ENCODE measurements at places on chromosomes 1 and 21.

DNA sequence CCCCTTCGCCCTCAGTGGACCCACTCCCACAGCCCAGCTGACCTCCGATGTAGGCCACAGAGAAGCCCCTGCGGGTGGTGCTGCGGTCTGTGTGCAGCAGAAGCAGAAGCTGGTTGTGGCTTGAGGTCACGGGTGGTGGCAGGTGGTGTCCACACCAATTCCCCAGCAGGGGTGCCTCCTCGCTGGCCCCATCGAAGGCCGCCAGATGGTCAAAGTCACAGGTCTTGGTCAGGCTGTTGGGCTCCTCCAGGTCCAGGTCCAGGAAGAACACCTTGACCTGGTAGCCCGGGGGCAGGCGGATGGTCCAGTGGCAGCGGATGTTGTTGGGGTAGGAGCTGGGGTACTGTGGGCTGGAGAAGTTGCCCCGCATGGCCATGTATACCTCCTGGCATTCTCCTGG lies 13.1 kb downstream of the CDCP2 start:
- no peak for DNase-seq

DNA sequence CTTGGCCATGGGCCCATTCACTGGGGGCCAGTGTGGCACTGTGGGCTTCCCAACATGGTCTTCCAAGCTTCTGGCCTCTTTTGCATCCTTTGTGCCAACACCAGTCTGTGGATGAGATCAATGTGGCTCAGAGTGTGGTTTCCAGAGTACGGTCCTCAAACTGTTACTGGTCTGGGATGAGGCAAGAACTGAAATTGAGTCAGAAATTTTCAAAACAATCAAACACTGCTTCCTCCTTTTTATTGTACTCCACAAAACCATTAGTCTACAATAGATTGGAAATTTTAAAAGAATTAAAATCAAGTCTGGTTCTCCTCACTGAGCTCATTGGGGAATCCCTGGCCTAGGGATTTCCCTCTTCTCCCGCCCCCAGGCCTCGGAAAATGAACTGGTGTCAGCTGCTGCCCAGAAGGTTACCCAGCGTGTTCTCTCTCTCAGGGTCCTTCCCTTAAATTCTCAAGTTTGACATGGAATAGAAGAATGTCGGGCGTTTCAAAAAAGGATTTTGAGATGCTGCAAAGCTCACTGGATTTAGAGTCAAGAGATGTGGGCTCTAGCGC lies 222.0 kb downstream of the SDCCAG8 start:
- DNase-seq: no peak

DNA sequence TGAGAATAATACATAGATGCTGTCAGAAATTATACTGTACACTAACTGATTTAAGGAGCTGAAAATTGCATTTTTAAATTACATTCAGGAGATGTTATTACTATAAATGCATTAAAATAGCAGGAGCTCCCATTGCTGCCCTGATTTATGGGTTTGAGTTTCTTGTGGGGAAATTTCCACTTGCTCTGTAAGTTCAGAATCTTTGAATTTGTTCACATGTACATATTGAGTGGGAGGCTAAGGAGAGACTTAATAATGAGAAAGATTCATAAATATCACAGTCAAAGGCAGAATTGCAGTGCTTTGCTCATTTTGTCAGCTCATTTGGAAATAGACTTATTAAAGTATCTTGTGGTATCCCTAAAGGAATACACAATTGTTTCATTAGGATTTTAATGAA lies 170.3 kb downstream of the OLFM3 start:
- DNase-seq: no peak

DNA sequence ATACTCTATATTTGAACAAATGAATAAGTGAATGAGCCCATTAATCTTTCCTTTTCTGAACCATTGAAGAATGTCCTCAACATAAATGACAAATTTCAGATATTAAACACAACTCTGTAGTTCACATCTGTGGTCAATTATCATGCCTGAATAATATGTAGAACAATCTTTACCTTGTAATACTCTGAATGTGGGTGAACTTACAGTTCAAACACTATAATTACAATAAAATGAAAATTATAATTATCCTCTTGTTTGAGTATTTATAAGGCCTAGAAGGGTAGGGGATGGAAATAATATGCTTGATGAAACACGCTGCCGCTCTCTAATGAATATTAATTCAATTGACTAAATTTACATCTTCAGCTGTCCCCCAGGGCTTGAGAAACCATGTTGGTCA lies 8.7 kb upstream of the SFPQ start:
- DNase-seq: no peak

DNA sequence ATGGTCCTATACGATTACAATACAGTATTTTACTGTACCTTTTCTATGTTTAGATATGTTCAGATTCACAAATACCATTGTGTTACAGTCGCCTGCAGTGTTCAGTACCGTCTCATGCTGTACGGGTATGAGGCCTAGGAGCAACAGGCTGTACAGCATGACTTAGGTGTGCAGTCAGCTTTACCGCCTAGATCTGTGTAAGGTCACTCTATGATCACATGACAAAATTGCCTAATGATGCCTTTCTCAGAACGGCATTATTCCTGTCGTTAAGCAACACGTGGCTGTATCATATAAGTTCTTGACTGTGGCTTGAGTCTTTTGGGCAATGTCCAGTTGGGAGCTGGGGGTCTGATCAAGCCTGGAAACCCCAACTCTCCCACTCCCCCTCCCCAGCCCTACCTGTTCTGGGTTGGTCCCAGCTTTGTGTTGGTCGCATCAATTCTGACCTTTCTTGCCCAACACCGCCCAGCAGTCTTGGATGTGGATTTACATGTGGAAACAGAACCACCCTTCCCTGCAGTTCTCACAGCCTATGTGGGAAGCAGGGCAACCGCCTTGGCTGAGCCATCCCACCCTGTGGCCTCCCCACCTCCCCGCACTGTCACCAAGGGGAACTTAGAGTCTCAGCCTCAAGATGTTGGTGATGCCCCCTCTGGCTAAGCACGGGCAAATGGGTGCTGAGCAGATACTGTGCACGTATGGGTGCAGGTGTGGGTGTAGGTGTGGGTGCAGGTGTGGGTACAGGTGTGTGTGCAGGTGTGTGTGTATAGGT lies 80.2 kb upstream of the ACTL8 start:
- no peak for DNase-seq

DNA sequence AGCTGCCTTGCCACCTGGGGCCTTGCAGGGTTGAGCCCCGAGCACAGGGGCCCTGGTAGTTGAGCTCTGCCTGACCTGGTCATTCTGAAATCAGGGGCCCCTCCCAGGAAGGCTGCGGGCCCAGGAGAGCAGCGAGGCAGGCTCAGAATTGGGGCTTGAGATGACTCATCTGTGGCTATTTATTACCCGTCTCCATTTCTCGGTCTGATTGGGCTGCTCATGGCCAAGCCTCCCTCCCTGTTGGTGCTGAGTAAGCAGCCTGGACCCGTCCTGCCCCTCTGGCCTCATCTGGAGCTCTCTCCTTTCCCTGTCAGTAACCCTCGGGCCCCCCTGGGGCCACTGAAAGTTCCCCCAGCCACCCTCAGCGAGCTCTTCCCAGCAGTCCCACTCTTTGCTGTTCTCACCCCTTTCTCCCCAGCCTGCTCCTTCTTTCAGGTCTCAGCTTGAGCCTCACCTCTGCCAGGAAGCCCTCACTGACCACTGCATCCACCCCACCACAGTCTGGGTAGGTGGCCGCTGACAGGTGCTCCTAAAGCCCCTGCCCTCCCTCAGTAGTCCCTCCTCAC lies 11.0 kb upstream of the TNFRSF8 start:
- DNase-seq: peak; percentile 75

GRCh38 chr1:27058966-27059669 lies 46.5 kb upstream of the TENT5B start:
- no peak for DNase-seq

DNA sequence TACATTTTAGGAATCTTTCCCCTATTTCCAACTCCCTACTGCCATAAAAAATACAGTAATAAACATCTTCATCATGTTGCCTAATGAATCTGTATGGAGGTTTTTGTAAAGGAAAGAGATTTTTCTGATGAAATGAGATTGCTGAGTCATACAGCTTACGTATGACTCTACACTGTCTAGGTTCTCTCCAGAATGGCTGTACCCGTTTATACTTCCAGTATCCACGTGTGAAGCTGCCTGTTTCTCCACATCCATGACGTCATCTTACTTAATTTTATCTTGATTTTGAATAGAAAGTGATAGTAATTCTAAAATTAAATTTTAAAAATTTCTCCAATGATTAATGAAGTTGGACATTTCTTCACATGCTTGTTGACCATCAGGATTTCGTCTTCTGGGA lies 103.7 kb downstream of the COQ8A start:
- no peak for DNase-seq

DNA sequence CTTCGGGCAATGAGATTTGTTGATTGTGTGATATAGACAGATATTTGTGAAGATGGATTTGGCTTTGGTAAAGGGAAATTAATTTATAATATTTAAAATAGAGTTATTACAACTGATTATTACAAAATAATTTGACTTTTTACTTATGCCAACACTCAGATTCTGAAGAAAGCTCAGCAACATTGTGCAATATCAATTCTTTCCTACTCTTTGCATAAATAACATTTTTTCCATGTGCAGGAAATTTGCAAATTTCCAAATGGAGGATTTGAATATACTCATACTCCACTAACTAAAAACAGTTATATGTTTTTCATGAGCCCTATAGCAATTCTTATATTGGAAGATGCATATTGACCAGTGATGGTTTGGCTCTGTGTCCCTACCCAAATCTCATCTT lies 676.4 kb upstream of the ADAMTS5 start:
- DNase-seq: no peak

GRCh38 chr1:221440658-221441057 lies 301.2 kb downstream of the DUSP10 start:
- DNase-seq: no peak

DNA sequence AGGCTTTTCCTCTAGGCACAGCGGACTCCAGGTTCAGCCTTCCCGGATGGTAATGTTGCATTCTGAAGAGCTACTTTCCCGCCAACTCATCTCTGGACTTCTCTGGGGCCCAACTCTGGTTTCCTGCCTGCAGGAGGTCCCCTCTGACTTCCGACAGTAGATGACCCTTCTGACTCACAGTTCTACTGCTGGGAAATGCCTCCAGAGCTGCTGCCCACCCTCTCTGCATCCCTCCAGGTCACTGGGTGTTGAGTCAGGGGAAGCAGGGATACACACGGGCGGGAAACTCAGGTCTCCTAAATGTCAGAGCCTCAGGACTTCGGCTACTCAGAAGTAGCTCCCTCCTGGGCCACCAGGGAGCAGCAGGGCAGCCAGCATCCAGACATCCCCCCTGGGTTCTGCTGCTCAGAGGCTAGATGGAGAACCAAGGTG lies 2.1 kb upstream of the KIF21B start:
- peak; percentile 71 for DNase-seq

GRCh38 chr1:29563092-29563491 lies 326.8 kb downstream of the PTPRU start:
- no peak for DNase-seq

GRCh38 chr21:45283611-45284455 lies 3.9 kb downstream of the POFUT2 start:
- no peak for DNase-seq

DNA sequence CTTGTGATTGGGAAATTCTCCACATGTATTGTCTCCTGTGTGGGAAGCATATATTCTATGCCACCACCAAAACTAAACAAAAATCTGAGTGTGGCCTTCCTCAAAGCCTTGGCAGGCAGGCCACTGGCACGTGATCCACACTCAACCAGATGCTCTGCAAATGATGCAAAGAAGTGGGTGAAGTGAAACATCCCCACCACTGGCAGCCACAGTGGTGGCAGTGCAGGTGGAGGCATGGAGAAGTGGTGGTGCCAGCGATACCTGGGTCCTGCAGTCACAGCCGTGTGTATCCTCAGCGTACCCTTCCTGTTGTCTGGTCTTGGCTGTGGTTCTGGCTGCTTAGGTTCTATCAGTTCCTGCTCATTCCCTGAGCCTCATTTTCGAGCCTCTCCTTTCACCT lies 65.2 kb downstream of the PLPPR5 start:
- no peak for DNase-seq

DNA sequence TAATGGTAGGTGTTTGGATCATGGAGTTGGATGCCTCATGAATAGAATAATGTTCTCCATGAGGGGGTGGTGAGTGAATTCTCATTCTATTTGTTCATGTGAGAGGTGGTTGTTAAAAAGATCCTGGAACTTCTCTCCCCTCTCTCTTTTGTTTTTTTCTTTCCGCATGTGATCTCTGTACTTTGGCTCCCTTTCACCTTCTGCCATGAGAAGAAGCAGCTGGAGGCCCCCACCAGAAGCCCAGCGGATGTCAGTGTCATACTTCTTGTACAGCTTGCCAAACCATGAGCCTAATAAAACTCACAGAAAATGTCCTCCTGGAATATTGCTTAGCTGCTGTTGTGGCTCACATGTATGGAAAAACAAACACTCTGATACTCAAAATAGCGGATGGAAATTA lies 1212.3 kb upstream of the NCAM2 start:
- DNase-seq: no peak

- no peak for DNase-seq
Observed at GRCh38 chr21:36554411-36555157, 74.7 kb upstream of the CLDN14 start.

DNA sequence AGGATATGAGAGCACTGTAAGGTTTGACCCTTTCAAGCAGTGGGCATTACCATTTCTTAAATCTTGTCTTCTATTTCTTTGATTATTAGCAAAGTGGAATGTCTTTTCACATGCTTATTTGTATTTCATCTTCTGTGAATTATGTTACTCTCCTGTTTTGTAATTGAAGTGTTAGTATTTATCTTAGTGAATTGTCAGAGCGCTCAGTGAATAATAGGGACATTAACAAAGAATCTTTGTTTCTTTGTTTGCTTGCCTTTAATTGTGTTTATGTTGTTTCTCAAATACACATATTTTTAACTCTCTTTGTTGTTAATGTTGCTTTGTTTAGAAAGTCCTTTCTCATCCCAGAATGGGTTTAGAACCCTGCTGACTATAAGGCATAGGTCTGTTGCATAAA lies 259.3 kb downstream of the RRAGC start:
- no peak for DNase-seq

- no peak for DNase-seq
Observed at GRCh38 chr1:59124166-59124565, 172.7 kb upstream of the FGGY start.

DNA sequence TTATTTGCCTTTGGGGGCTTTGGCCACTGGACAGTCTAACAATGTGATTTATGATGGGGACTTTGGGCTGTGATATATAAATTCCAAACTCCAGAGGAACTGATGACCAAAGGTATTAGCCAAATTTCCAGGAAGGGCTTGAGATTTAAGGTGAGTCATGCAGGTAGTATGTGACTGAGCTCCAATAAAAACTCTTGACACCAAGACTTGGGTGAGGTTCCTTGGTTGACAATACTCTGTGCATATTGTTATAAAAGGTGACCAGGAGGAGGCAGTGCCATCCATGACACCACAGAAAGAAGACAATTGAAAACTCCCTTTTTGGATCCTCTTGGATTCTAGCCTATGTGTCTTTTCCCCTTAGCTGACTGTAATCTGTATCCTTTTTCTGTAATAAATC lies 392.7 kb upstream of the LRRC7 start:
- no peak for DNase-seq

GRCh38 chr1:62452951-62453350 lies 16.1 kb downstream of the USP1 start:
- DNase-seq: no peak

GRCh38 chr21:37357691-37358090 lies 8.9 kb upstream of the DYRK1A start:
- no peak for DNase-seq

- no peak for DNase-seq
Observed at GRCh38 chr1:242243472-242243871, 244.6 kb upstream of the MAP1LC3C start.

All from activated CD4-positive, alpha-beta T cell treated with anti-CD3 and anti-CD28 coated beads, Interleukin-2, amount 10 ng/mL, durations not matched to agents 24 days and 14 days (primary cell).